M059J (cell line): ENCODE measurements at places on chromosomes 6 and 20. TPM values are rescaled to one million over a fixed set of nuclear protein-coding genes. Genes with fewer than 3 reads are reported as not detected.

DNA sequence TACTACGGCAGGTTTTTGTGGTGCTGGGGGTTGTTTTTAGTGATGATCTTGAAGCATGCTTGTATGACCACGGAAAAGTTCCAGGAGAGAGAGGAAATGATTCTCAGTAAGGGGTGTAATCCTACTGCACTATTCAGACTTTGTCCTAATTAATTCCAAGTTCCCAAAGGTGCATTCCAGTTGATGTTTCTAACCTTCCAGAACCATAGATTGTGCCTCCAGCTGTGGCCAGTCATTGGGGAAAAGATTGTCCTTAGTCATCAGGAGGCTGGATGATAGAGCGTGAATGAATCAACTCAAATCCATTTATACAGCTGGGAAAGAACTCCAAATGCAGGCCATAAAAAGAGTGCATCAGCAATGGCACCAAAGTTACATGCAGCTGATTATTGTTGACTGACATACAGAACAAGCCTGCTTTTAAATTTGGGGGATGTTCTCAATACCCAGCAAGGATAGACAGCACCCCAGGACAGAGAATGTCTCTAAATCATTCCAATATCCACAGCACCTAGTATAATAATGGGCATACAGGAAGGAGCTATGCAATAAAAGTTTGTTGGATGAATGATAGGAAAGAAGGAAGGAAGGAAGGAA is 27.8 kb upstream of the PKHD1 start:
- DNase-seq, result no peak

DNA sequence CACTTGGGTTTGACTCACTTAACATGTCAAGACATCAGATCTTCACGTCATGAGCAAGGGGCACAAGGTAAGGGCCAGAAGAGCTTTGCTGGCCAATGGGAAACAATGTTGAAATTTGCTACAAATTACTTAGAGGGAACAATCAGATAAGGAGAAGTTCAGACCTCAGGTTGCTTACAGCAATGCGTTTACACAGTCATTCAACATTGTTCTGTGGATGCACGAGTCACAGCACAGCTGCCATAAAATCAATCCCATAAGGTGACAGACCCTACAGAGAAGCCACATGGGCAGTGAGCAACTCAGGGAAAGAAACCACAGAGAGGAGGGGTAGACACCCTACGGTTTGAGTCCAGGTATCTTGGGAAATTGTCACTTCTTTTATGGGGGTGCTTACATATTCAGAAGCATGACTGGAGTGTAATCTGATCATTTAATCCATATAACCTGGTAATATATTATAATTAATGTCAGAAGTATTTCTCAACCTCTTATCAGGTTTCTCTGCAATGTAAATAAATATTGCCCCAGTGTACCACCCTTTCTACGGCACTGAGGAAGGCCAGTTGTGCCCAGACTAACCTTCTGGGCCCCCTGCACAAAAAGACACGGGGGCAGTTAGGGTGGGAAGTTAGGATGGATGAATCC is 2.3 kb upstream of the SLC22A2 start:
- DNase-seq, result peak; percentile 29

DNA sequence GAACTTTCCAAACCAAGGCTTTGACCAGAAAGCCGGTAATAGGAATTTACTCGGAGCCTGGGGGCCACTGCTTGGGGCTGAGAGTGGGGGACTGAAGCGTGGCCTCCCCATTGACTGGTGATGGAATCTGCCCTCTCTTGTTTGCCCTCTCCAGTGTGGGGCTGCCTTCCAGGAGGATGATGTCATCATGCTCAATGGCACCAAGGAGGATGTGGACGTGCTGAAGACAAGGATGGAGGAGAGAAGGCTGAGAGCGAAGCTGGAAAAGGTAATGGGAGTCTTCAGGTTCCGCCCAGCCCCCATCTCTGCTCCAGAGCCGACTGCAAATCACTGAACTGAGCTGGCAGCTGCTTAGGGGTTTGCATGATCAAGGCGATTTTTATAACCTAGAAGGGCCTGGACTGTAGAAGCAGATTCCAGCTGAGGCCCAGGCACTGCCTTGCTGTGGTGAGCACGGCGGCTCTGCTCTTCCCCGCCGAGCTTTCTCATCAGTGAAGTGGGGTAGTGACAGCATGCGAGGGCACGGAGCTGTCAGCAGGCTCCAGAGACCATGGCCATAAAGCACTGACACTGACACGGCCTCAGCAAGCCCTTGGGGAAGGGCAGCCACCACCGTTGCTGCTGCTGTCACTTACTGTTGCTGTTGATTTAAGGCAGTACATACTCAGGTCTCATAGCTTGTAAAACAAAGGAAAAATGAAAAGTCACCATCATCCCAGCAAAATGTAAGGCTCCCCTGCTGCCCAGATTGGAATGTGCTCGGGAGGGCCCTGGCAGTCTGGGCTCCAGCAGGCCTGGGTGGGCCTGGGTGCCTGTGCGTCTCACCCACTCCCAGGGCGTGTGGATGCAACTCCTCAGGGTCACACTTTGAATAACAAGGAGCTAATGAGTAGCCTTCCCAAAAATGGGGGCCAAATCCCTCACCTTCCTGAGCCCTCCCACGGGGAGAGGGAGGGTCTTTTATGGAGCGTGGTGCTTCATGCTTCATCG is 11.1 kb upstream of the FAM209A start:
- DNase-seq, result no peak

DNA sequence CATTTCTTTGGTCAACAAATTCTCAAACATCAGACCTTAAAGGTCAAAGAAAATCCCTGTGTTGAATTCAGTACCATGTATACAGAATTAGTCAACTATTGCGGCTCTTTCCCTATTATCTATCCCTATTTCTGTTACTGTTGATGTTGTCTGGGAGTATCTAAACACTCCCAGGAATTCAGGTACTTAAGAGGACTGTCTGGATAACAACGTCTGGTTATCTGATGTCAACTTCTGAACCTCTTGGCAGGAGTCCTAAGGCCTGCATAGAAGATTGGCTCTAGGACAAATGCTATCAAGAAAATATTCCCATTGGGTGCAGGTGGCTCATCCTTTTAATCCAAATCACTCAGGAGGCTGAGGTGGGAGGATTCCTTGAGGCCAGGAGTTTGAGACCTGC is 255.6 kb downstream of the KHDC1L start:
- peak; percentile 30 for DNase-seq

DNA sequence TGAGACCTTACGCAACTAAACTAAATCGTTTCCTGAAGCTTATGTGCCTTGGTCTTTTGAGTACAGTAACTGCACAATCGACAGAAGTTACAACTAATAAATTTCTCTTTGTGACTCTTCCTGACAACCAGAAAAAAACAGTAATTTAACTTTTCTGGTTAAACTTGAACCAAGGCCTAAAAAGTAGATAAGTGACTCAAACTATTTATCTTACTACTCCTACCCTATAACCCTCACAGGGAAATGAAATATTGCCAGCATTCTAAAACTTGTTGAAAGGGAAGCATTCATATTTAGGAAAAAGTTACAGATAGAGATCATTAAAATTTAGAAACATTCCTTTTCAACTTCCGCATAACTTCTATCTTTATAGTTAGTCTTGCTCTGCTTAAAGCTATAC is 1034.4 kb downstream of the EYS start:
- DNase-seq, result peak; percentile 15

DNA sequence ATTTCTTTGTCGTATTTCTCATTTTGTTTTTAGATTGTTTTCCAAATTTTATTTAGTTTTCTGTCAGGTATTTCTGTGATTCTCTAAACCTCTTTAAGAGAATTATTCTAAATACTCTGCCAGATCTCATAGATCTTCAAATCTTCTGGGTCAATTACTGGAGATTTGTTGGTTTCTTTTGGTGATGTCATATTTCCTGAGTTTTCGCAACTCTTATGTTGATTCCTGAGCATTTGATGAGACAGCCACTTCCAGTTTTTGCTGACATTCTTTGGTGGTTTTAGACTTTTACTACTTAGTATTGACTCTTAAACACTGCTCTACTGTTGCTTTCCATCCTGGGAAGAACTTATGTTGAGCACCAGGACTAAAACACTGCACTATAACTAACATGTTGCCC is 21.9 kb downstream of the ADGB start:
- peak; percentile 3 for DNase-seq

DNA sequence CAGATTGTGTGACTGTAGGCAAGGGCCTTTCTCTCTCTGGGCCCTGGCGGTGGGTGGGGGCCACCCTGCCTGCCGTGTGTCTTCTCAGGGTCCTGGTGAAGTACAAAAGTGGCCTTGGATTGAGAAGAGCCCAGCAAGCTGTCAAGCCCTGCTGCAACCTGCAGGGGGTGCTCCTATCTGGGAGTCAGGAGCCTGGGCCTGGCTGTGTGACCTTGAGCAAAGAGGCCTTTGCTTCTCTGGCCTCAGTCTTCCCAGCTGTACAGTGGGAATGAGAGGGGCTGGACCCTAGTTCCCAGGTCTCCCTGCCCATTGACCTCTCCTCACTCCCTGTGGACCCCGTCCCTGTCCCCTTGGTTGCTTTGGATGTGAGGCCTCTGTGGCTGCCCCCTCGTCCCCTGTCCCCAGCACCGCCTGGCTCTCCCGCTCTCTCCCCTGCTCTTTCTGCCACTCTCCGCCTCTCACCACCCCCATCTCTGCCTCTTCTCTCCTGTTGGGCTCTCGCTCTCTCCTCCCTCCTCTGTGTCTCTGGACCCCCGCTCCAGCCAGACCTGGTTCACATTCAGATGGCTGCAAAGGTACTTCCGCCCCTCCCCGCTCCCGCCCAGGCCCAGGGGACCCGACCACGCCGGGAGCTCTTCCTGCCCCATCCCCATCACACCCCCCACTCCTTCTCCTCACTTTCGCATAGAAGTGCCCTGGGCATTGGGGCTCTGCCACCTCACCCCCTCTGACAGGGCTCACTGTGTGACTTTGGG is 46.7 kb downstream of the SRC start:
- no peak for DNase-seq

GRCh38 chr20:45088247-45088646 is 12.7 kb downstream of the KCNS1 start:
- DNase-seq, result peak; percentile 99

SH3BGRL2 gene
- 6.4 and 9.8 TPM in 2 replicates for total RNA-seq

TRIM26 gene
- 90.0 and 111 TPM in 2 replicates for total RNA-seq

PCMT1 gene
- 277 and 290 TPM in 2 replicates for total RNA-seq
